ENCODE measurements at places on chromosomes 16 and 17. TPM values are rescaled to one million over a fixed set of nuclear protein-coding genes. Genes with fewer than 3 reads are reported as not detected.

Gene ZNF205
- total RNA-seq, result 18.4 TPM

Gene TEX19
- 0.98 TPM for total RNA-seq

Gene CCL13
- not detected for total RNA-seq

Gene TEKT1
- not detected for total RNA-seq

Gene ZG16
- not detected for total RNA-seq

Gene KCNJ16
- not detected for total RNA-seq
